ENCODE measurements at places on chromosomes 4 and X. TPM values are rescaled to one million over a fixed set of nuclear protein-coding genes. Genes with fewer than 3 reads are reported as not detected.

DNA sequence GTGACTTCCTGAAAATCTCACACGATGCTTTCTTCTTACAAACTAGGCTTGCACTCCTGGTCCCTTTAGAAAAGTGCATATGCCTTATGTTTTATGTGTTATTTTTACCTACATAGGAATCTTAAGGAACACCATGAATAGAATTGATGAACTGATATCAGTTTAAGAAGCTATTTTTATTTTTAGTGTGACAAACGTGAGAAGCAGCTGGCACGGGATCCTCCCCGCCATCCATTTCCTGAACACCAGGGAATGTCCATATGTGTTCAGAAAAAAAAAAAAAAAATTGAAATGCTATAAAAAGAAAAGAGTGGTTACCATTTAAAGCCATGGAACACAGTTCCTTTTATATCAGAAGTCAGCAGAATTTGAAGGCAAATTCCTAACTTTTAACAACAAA lies 1096.1 kb upstream of the PRKX start:
- H3K27ac ChIP-seq, result no peak overlapping the region
- no peaks in the 10 kb centered on the region for H3K27me3 ChIP-seq
- no peak for DNase-seq
- no peak overlapping the region for H3K4me3 ChIP-seq

- H3K36me3 ChIP-seq, result no peaks in the 10 kb centered on the region
- DNase-seq, result no peak
- no peaks in the 10 kb centered on the region for H3K27me3 ChIP-seq
- H3K4me3 ChIP-seq, result no peak overlapping the region
Measured at GRCh38 chrX:257681-258289, 23.4 kb upstream of the PLCXD1 start.

- H3K36me3 ChIP-seq, result no peaks in the 10 kb centered on the region
- no peak for DNase-seq
- H3K4me1 ChIP-seq, result no peaks in the 10 kb centered on the region
- H3K4me3 ChIP-seq, result no peak overlapping the region
Measured at GRCh38 chr4:8837181-8837841, 34.3 kb downstream of the HMX1 start.

GRCh38 chr4:184388106-184388505 lies 86.2 kb downstream of the IRF2 start:
- H3K27ac ChIP-seq, result no peak overlapping the region
- H3K4me3 ChIP-seq, result no peak overlapping the region
- peaks cover 45% of the 10 kb centered on the region for H3K36me3 ChIP-seq
- H3K27me3 ChIP-seq, result no peaks in the 10 kb centered on the region

EPGN gene
- 0.75 TPM for total RNA-seq

TRIM75 gene
- not detected for total RNA-seq

FAAH2 gene
- total RNA-seq, result 4.0 TPM

MMAA gene
- 17.3 TPM for total RNA-seq

BANK1 gene
- 1.7 TPM for total RNA-seq

ZXDA gene
- 3.3 TPM for total RNA-seq

GAGE12E gene
- not detected for total RNA-seq

CDKL2 gene
- total RNA-seq, result 0.08 TPM

GRCh38 chr4:114349543-114350175 lies 248.9 kb upstream of the UGT8 start:
- no peaks in the 10 kb centered on the region for H3K36me3 ChIP-seq
- H3K27me3 ChIP-seq, result no peaks in the 10 kb centered on the region
- no peaks in the 10 kb centered on the region for H3K4me1 ChIP-seq
- H3K27ac ChIP-seq, result no peak overlapping the region

- H3K4me1 ChIP-seq, result no peaks in the 10 kb centered on the region
- no peak overlapping the region for H3K4me3 ChIP-seq
- no peaks in the 10 kb centered on the region for H3K36me3 ChIP-seq
- H3K27me3 ChIP-seq, result no peaks in the 10 kb centered on the region
- no peak overlapping the region for H3K27ac ChIP-seq
Measured at GRCh38 chr4:125168531-125168930, 146.2 kb upstream of the FAT4 start.

DNA sequence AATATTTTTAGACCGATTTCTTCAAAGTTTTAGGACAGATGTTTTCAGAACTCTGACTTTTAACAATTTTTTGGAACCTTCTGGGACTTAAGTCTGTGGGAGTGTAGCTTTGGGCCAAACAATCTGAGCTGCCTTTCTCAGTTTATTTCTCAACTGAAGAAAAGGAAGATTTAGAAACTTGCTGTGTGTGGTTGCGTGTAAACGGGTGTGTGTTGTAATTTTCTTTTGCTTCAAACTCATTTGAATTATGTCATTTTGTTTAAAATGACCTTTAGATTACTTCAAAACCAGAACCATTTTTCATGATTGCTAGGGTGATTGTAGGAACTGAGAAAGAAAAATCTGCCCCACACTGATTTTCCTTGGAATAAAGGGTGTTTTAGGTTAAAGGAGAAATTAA lies 577.7 kb upstream of the GALNTL6 start:
- no peak overlapping the region for H3K27ac ChIP-seq
- H3K36me3 ChIP-seq, result no peaks in the 10 kb centered on the region
- no peak overlapping the region for H3K4me3 ChIP-seq
- H3K4me1 ChIP-seq, result no peaks in the 10 kb centered on the region
- no peaks in the 10 kb centered on the region for H3K27me3 ChIP-seq

DNA sequence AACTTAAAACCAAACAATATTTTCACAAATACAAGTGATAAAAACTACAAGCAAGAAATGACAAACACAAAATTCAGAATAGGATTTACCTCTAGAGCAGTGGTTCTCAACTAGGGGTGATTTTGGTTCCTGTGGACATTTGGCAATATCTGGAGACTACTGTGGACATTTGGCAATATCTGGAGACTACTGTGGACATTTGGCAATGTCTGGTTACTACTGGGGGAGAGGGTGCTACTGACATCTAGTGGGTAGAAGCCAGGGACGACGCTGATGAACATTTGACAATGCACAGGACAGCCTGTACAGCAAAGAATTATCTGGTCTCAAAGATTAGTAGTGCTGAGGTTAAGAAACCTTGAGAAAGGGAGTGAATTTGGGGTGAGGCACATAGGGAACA lies 169.8 kb downstream of the CLCN4 start:
- H3K4me1 ChIP-seq, result no peaks in the 10 kb centered on the region
- no peaks in the 10 kb centered on the region for H3K36me3 ChIP-seq
- H3K27ac ChIP-seq, result no peak overlapping the region
- DNase-seq, result no peak

GRCh38 chrX:26958261-26958660 lies 504.9 kb downstream of the PPP4R3C start:
- no peaks in the 10 kb centered on the region for H3K4me1 ChIP-seq
- H3K36me3 ChIP-seq, result no peaks in the 10 kb centered on the region
- H3K27me3 ChIP-seq, result no peaks in the 10 kb centered on the region
- no peak overlapping the region for H3K27ac ChIP-seq

DNA sequence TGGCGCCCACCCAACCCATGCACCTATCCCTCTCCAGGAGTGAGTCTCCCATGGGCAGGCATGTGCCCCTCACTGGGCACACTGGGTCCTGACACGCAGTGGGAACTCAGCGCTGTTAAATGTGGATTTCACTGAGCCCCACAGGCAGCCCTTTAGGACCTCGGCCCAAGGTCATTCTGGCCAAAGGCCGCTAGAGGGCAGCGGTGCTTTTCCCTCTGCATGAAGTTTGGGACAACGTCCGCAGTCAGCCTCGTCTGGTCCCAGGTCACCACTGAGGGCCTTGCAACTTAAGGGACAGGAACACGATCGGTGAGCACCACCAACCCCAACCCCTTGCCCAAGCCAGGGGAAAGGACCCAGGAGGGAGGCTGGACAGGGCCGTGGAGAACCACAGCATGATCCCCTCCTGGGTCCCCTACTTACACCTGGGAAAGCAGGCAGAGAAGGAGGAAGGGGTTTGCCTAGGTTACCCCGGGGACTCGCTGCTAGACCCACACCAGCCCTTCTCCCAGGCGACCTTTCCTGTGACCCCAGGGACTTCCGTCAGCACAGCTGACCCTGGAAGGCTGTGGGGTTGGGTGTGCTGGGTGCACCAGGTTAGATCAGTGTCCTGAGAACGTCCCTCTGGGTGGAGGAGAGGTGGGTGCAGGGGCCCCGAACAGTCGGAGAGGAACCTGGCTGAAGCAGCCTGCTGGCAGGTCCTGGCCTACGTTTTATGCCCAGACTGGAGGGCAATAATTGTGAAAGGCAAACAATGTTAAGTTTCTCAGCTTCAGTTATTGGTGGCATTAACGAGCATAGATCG lies 24.0 kb downstream of the CYTL1 start:
- no peaks in the 10 kb centered on the region for H3K36me3 ChIP-seq
- H3K27ac ChIP-seq, result no peak overlapping the region
- no peak overlapping the region for H3K4me3 ChIP-seq

GRCh38 chr4:130808492-130808891 lies 1712.5 kb downstream of the C4orf33 start:
- H3K4me3 ChIP-seq, result no peak overlapping the region
- H3K4me1 ChIP-seq, result peaks cover 4% of the 10 kb centered on the region
- H3K36me3 ChIP-seq, result no peaks in the 10 kb centered on the region
- H3K27ac ChIP-seq, result no peak overlapping the region
- no peak for DNase-seq
- no peaks in the 10 kb centered on the region for H3K27me3 ChIP-seq

SERTM2 gene
- 16.2 TPM for total RNA-seq

DNA sequence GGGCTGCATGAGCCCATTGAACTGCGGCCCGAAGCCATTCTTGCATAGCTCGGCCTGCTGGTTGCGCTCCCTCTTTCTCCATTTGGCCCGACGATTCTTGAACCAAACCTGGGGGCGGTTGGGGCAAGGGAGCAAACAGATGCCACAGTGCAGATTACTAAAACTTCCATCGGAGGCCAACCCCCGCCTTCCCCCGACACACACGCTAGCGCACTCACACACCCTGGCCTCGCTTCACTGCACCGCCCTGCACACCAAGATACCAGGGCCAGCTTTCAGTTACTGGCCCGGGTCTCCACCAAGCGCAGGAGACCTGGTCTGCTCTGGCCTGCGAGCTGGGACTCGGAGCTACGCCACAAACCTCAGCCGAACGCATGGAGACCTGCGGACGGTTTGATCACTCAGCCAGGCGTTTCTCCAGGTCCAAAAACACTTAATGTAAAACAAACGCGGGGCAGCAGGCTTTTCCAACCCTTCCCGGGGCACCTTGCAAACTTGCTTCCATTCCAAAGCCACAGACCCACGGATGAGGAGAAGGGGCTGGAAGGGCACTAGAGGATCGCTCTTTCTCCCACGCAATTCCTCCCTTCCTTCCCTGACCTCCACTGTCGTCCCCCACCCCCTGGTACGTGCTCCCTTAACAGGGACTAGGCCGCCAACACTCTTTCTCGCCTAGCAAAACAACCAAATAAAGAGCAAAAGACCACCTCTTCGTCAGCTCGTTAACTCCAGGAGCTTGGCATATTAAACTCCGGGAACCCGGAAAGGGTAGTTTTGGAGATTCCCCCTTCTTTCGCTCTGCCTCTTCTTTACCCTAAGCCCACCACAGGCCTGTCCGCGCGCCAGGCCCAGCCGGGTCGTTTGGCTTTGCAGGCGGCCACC lies 4.1 kb downstream of the PITX2 start:
- DNase-seq, result no peak
- H3K4me1 ChIP-seq, result peaks cover 43% of the 10 kb centered on the region
- peaks cover 10% of the 10 kb centered on the region for H3K27me3 ChIP-seq
- H3K27ac ChIP-seq, result no peak overlapping the region

GRCh38 chr4:105605493-105605892 lies 53.1 kb downstream of the ARHGEF38 start:
- H3K27me3 ChIP-seq, result no peaks in the 10 kb centered on the region
- no peak for DNase-seq
- H3K36me3 ChIP-seq, result no peaks in the 10 kb centered on the region

DNA sequence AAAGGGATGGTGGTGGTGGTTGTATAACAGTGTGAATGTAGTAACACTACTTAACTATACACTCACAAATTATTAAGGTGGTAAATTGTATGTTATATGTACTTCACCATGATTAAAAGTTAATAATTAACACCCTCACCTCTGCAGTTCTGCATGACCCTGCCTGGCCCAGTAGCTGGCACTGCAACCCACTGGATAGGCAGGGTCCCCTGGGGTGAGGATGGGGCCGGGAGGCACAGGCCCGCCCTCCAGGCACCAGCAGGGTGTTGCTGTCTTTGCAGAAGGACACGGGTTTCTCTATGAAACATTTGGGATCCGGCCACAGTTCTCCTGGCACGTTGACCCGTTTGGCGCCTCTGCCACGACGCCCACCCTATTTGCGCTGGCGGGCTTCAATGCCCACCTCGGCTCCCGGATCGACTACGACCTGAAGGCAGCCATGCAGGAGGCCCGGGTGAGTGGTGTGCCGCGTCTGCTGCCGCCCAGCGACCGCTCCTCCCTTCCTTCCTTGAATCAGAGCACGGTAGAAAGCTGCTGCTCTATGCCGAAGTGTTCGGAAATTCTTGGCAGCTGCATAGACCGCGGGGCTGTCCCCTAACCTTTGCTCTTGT lies 11.8 kb downstream of the MAN2B2 start:
- DNase-seq, result no peak
- no peaks in the 10 kb centered on the region for H3K4me1 ChIP-seq
- H3K4me3 ChIP-seq, result no peak overlapping the region

PABPC5 gene
- 0.14 TPM for total RNA-seq

- DNase-seq, result no peak
- H3K27me3 ChIP-seq, result no peaks in the 10 kb centered on the region
- H3K4me3 ChIP-seq, result no peak overlapping the region
- no peak overlapping the region for H3K27ac ChIP-seq
- H3K36me3 ChIP-seq, result no peaks in the 10 kb centered on the region
Measured at GRCh38 chr4:163474027-163474426, 473 bp upstream of the TKTL2 start.

GRCh38 chrX:151962034-151962433 lies 12.4 kb downstream of the GABRE start:
- no peak overlapping the region for H3K4me3 ChIP-seq
- H3K4me1 ChIP-seq, result no peaks in the 10 kb centered on the region
- H3K36me3 ChIP-seq, result no peaks in the 10 kb centered on the region
- DNase-seq, result no peak
- no peak overlapping the region for H3K27ac ChIP-seq

GRCh38 chr4:165364452-165365080 lies 14.2 kb upstream of the CPE start:
- no peak overlapping the region for H3K27ac ChIP-seq
- H3K36me3 ChIP-seq, result no peaks in the 10 kb centered on the region
- H3K4me1 ChIP-seq, result no peaks in the 10 kb centered on the region

- H3K4me3 ChIP-seq, result no peak overlapping the region
- no peak for DNase-seq
- no peaks in the 10 kb centered on the region for H3K36me3 ChIP-seq
- no peaks in the 10 kb centered on the region for H3K27me3 ChIP-seq
- H3K27ac ChIP-seq, result no peak overlapping the region
- no peaks in the 10 kb centered on the region for H3K4me1 ChIP-seq
Measured at GRCh38 chr4:169492436-169493163, 119.8 kb downstream of the NEK1 start.

Measured in liver (tissue), 10 donors.